ENCODE measurements at places on chromosomes 5 and 9. TPM values are rescaled to one million over a fixed set of nuclear protein-coding genes. Genes with fewer than 3 reads are reported as not detected.

- DNase-seq: no peak
Measured at GRCh38 chr5:94524841-94525697, 93.3 kb downstream of the KIAA0825 start.

DNA sequence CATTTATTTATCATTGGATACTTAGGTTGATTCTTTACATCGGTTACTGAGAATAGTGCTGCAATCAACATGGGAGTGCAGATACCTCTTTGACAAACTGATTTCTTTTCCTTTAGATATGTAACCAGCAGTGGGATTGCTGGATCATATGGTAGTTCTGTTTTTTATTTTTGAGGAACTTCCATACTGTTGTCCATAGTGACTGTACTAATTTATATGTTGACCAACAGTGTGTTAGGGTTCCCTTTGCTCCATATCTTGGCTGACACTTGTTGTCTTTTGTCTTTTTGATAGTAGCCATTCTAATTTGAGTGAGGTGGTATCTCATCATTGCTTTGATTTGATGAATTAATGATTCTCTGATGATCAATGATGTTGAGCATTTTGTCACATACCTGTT, 137.3 kb upstream of the PITX1 start:
- DNase-seq: no peak

DNA sequence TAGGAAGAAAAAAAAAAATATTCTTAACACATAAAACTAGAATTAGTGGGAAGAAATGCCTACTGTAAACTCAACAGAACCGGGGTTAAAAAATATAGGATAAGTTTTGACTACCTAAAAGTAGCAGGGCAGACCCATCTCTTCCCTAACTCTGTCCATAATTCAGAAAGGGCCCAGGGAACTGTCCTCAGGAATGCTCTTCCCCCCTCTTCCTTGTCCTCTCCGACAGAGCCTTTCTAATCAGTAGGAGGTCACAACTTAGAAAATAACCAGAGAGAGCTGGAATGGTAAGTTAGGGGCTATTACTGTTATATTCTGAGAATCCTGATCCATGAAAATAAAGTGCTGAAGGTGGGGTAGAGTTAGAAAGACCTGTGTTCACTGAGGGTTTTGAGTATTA, 22.2 kb downstream of the PIK3R1 start:
- DNase-seq: no peak

DNA sequence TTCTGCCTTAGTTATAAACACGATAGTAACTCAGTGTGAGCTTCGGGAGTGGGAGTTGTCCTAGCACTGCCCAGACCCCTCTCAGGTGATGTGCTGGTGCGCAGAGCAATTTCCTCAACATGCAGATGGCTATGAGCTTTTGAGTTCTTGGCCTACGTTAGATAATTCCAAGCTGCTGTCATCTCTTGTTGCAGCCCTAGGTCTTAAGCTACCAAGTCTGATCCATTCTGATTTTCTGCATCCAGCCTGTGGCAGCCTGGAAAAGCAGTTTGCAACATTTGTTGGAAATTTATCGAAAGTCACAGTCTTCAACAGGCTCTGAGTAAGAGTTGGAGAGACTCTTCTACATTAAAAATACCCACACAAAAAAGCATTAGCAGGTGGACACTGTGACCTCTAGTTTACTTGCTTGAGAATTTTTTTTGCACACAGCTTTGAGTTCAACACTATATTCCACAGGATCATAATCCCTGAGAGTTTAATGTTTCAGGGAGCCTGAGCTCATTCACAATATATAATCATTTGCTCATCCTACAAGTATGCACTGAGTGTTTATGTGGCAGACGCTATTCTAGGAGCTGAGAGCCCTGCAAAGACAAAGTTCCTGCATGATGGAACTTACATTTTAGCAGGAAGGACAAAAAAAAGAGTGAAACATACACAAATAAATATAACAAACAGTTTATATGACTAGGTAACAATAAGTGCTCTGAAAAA, 91.6 kb downstream of the UBE2QL1 start:
- DNase-seq: no peak

The OR1Q1 gene
- total RNA-seq: not detected

The ADAMTS19 gene
- under 0.01 TPM for total RNA-seq

- no peak for DNase-seq
Measured at GRCh38 chr5:55535199-55535905, 588 bp upstream of the PLPP1 start.

GRCh38 chr5:355379-355935, 33.9 kb downstream of the AHRR start:
- DNase-seq: no peak

GRCh38 chr5:137923856-137924255, 34.6 kb downstream of the PKD2L2 start:
- DNase-seq: no peak

DNA sequence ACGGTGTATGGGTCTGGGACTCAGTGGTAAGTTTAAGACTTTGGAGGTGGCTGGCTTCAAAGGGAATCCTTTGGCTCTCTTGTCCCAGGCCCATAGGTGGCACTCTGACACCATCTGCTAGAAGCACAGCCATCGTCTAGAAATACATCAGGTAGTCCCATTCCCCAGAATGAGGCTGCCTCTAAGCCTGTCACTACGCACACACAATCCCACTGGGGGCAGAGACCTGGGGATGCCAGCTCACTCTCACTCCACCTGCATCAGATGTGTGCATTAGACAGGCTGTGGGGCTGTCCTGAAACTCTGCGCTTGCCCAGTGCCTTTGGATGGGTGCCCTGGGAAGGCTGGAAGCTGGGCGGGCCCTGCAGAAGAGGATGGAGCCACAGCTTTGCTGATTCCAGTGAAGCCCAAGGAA, 127.5 kb upstream of the PANK3 start:
- DNase-seq: no peak

The SIT1 gene
- not detected for total RNA-seq

The NIPSNAP3A gene
- 47.0 TPM for total RNA-seq

The BHMT2 gene
- total RNA-seq: 0.76 TPM

The SLC34A1 gene
- not detected for total RNA-seq

DNA sequence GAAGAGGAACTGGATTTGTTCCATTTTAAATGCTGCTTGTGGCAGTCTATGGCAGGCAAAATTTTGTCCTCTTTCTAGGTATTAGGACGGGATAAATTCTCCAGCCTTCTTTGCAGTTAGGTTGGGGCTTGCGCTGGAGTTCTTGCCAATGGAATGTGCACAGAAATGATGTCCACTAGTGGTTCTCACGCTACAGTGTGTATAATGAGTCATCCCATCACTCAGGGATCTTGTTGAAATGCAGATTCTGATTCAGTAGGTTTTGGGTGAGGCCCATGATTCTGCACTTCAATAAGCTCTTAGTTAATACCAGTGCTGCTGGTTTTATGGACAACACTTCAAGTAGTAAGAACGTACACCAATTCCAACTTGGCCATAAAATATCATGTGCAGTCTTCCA, 317.6 kb upstream of the KLF4 start:
- DNase-seq: no peak

The PKD2L2 gene
- total RNA-seq: not detected

The TGFBR1 gene
- total RNA-seq: 24.1 TPM

The UBE2QL1 gene
- not detected for total RNA-seq

- no peak for DNase-seq
Measured at GRCh38 chr9:15961217-15961616, 408.4 kb downstream of the CCDC171 start.

DNA sequence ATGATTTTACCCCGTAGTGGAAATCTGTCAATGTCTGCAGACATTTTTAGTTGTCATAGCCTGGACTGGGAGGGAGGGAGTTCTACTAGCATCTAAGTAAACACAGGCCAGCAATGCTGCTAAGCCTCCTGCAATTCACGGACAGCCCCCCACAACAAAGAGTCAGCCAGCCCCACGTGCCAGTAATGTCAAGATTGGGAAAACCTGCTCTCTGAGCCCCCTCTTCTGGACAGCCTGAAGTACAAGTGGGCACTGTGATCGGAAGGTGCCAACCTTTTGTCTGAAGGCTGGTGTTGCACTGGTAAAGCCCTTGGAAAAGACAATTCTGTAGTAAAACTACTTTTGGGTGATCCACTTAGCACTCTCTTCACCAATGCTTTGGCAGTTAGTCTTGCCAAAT, 154.5 kb downstream of the TARS1 start:
- no peak for DNase-seq

The C5orf63 gene
- 10.3 TPM for total RNA-seq

GRCh38 chr9:4994166-4994890, 9.3 kb downstream of the JAK2 start:
- DNase-seq: no peak

- DNase-seq: no peak
Measured at GRCh38 chr5:154966874-154967273, 26.0 kb downstream of the MRPL22 start.

DNA sequence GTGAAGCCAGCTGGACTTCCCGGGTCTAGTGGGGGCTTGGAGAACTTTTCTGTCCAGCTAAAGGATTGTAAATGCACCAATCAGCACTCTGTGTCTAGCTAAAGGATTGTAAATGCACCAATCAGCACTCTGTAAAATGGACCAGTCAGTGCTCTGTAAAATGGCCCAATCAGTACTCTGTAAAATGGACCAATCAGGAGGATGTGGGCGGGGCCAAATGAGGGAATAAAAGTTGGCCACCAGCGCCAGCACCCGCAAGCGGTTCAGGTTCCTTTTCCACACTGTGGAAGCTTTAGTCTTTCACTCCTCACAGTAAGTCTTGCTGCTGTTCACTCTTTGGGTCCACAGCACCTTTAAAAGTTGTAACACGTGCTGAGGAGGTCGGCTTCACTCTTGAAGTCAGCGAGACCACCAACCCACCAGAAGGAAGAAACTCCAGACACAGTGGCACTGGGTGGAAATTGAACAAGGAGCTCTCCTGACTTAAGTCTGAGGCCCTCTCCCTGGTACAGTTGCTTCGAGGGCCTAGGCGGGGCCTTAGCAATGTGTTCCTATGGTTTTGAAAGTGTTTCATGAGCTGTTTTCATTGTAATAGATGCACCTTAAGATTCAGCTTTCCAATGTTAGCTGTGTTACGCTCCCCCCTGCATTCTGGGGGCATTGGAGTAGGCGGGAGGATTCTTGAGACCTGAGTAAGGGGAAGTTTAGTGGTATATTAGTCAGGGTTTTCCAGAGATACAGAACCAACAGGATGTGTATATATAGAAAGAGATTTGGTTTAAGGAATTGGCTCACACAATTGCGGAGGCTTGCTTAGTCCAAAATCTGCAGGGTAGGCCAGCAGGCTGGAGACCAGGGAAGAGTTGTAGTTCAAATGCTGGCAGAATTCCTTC, 21.5 kb upstream of the MYO10 start:
- no peak for DNase-seq

- no peak for DNase-seq
Measured at GRCh38 chr9:6024035-6024554, 8.7 kb upstream of the RANBP6 start.

The CYLC2 gene
- not detected for total RNA-seq

The WHRN gene
- total RNA-seq: 1.9 TPM

GRCh38 chr5:37723162-37723961, 116.5 kb downstream of the GDNF start:
- DNase-seq: no peak

DNA sequence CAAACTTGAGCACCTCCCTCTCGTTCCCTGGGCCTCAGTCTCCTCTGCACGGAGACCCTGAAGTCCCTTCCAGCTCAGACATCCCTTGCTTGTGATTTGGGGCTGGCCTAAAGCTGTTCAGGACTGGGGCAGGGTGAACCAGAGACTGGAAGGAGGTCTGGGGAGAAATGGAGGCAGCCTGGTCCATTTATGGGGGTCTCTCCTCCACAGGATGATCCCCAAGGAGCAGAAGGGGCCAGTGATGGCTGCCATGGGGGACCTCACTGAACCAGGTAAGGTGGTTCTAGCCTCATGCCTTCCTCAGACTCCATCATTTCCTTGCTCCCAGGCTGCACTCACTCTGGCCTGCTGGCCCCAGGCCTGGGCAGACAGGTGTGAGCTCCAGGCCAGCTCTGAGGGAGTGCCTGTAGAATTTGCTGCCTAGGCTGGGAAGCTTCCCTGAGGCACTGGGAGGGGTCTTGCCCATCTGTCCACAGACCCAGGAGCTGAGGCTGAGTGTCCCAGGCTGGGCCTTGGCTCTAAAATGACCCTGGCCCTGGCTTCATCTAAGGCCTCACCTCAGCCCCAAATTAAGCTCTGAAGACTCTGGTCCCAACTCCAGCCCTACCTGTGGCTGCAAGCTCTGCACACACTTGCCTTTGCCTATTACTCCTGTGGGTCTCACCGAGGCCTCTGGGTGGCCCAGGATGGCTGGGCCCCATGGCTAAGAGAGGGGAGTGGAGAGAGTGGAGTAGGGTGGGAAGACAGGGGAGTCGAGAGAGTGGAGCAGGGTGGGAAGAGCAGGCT, 1.9 kb downstream of the MYOZ3 start:
- DNase-seq: no peak

DNA sequence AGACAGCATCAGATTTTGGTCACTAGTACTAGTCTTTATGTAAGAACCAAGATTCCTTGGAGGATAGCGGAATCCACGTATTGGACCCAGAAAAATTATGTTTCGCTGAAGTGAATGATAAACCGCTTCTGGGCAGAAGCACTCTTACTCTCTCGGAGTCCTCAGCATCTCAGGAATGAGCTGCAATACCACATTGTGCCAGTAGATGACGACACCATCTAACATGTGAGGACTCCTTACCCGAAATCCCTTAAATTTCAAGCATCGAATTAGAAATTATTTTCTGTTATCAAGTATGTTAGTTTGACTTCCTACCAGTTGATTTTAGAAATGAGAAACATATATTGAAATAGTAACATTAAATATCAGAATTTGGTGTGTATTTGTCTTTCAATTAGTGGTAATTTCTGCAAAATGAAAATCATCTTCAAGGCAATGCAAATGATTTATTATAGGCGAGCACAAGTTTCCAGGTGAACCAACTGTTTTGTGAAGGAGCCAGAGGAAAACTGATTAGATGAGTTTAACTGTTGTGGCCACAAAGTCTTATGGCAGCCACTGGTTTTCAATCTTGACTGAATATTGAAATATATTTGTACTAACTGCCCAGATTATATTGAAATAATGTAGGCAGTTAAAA, 66.0 kb upstream of the CAMK4 start:
- peak; percentile 73 for DNase-seq

DNA sequence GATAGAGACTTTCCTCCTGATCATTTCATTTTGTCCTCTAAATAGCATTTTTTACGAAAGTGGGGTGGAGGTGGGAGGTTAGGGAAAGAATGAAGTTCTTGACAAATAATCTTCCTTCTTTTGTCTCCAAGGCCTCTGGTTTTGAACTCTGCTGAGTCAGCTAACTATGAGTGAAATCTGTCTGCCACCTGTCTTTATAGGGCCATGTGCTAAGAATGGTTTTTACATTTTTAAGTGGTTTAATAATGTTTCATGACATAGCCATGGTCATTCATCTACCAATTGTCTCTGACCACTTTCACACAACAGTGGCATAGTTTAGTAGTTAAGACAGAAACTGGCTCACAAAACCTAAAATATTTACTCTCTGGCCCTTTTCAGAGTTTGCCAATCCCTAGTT, 7.6 kb downstream of the MAN2A1 start:
- DNase-seq: no peak

DNA sequence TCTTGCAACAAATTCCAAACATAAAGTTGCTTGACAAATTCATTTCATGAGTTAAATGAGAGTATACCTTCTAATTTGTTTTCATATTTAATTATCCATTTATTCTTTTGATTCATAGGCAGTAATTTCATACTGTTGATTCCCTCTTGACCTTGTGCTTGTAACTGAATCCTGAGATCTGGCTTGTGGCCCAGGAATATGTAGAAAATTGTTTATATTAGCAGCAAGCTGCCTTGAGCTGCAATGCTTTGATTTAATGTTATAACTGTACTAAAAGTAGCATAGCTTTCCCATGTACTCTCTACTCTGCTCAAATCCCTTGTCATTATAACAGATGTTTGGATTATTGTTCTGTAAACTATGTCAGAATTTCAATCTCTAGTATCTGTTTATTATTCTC, 780.7 kb downstream of the NR2F1-AS1 start:
- no peak for DNase-seq

The PCDHGA8 gene
- 2.3 TPM for total RNA-seq

Data from glomerular endothelial cell (primary cell).